ENCODE measurements at places on chromosomes 3 and 15. TPM values are rescaled to one million over a fixed set of nuclear protein-coding genes. Genes with fewer than 3 reads are reported as not detected.

DNA sequence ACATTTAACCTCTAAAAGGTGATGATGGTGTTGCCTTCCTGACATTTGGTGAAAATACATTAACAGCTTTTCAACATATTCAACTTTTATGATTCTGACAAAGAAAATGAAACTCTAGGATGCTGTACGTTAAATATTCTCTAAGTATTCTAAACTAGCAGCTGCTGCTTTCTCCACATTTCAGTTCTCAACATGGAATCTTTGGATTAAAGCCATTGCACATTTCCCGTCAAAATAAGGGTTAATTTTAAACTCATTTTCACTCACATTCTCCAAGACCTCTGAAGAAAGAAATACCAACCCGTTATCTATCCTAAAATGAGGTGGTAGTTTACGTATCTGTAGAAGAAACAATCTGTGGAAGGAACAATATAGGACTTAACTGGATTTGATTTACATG, 655.7 kb upstream of the ARPP21 start:
- DNase-seq = no peak

DNA sequence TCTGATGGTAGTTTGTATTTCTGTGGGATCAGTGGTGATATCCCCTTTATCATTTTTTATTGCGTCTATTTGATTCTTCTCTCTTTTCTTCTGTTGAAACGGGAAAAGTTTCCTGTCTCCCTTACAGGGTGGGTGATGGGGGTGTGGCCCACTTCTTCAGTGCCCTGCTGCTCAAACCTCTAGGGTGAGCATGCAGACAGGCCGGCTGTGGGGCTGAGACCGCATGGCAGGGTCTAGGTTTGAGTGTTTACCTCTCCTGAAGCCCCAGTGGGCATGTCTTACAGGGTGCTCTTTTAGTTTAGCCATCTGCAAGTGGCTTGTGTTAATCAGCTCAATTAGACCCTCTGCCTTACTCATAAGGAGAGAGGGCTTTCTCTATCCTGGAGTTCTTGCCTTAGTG, 450.0 kb upstream of the EPHA3 start:
- no peak for DNase-seq

DNA sequence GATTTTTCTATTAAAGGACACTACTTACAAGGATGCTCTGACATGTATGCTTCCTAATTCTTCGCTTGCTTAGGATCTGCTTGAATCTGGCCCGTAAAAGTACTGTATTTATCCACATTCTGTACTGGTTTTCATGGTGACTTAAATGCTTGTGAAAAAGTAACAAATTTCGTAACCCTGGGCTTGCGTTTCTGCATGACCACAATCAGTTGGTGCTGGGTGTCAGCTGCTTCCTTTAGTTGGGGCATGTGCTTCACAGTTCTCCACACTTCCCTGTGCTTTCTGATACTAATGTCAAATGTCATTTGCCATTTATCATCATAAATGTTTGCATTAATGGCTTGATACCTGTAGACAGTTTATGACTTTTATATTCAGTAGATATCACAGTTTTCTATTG, 218.4 kb upstream of the MLF1 start:
- no peak for DNase-seq

SLC9C1 gene
- not detected for total RNA-seq

FEZF2 gene
- not detected for total RNA-seq

ROBO2 gene
- not detected for total RNA-seq

DNA sequence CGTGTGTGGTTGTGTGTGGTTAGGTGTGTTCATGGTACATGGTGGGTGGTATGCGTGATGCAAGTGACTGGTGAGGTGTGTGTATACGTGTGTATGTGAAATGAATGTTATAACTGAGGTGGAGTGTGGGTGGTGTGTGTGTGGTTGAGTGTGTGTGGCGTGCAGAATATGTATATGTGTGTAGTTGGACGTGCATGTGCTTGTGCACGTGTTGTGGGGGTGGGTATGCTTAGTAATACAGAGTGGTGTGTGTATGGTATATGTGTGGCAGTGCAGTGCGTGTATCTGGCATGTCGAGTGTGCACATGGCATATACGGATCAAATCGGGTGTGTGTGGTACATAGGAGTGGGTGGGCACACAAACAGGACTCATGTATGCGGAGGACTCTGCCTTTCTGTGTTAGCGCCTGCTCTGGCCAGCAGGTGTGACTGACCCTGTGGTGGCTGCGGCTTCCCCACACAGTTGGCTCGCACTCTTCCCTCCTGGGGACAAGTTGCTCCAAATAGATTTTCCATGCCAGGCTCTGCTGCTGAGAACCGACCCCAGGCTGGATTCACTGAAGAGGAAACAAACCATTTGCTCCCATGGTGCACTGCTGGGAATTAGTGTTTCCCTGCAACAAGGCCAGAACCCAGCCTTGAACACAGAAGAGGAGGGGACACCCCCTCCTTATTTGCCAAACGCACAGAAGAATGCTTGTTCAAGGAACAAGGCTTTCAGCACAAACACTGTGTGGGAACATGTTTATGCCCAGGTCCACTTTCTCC, 1.2 kb upstream of the C3orf70 start:
- no peak for DNase-seq

BCL2A1 gene
- total RNA-seq = 82.2 TPM

GRCh38 chr15:59473226-59473625, 35.2 kb downstream of the FAM81A start:
- no peak for DNase-seq

DNA sequence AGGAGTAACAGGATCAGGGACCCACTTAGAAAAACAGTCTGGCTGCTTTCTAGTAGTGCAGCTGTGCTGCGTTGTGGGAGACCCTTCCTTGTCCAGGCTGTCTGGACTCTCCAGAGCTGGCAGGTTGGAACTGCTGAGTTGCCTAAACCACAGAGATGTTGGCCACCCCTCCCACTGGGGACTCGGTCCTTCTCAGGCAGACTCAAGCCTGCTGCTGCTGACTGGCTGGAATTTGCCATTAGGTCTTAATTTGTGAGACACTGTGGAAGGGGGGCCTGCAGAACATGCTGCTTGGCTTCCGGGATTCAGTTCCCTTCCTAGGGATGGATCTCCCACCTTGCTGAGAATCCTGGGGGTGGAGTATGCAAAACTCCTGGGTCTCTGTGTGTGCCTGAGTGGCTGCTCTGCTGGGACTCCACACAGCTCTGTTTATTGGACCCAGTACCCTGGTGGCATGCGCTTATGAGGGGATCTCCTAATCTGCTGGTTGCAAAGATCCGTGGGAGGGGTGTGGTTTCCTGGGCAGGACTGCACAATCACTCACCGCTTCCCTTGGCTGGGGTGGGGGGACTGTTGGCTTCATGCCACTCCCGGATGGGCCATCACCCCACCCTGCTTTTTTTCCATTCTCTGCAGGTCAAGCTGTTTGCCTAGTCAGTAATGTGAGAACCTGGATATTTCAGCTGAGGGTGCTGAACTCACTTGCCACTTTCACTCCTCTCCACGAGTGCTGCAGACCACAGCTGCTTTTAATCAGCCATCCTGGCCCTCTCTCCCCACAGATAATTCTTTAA, 150.5 kb downstream of the CFAP20DC start:
- DNase-seq = peak; percentile 68

- DNase-seq = no peak
These were observed 20.1 kb upstream of the NR2C2 start for GRCh38 chr3:14927308-14927707.

- no peak for DNase-seq
These were observed 84.4 kb upstream of the STRIT1 start for GRCh38 chr3:155377847-155378246.

GRCh38 chr3:155202626-155203025, 90.9 kb downstream of the STRIT1 start:
- no peak for DNase-seq

GRCh38 chr3:25448750-25449692, 21.0 kb downstream of the RARB start:
- no peak for DNase-seq

- DNase-seq = no peak
These were observed 276.4 kb downstream of the EPHB1 start for GRCh38 chr3:135071483-135071882.

ZCWPW2 gene
- 0.37 TPM for total RNA-seq

C3orf80 gene
- total RNA-seq = 0.09 TPM

- peak; percentile 68 for DNase-seq
These were observed 42.2 kb upstream of the B3GNT5 start for GRCh38 chr3:183210862-183211341.
